ENCODE measurements at places on chromosomes 2 and 18. TPM values are rescaled to one million over a fixed set of nuclear protein-coding genes. Genes with fewer than 3 reads are reported as not detected.

DNA sequence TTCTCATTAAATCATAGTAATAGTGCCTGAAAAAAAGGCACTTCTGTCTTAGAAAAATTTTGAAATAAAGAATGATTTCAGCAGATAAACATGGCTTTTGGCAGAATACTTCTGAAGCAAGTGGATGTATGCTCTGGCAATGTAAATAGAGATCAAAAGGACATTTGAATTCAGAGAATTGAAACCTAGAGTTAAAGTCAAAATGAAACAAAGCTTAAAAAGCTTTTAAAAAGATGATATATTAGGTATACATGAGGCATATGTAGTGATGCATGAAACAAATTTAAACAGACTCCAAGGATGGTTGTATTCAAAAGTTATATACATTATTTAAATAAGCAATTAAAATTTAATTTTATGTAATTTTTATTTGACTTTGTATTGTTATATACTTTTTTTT, 1344.5 kb upstream of the TMEFF2 start:
- no peak for DNase-seq
- H3K27me3 ChIP-seq: no peaks in the 10 kb centered on the region
- no peaks in the 10 kb centered on the region for H3K36me3 ChIP-seq
- H3K4me1 ChIP-seq: no peaks in the 10 kb centered on the region
- H3K4me3 ChIP-seq: no peak overlapping the region

DNA sequence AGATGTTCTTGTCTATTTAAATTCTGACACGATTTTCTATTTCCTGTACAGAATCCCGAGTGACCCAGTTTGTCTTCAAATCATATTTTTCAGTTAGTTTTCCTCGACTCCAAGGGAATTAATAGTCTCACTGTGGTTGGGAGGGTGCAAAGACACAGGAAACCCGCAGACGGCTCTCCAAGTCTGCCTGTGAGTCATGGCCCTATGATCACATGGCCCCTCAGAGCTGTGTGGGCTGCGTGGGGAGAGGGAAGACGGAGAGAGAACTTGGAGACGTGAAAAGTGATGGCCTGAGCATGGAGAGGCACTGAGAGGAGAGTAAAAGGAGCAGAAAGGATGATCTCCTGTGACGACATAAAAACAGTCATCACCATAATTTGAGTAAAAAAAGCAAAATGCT, 989.9 kb downstream of the DCDC2C start:
- DNase-seq: no peak
- H3K27ac ChIP-seq: no peak overlapping the region
- H3K36me3 ChIP-seq: no peaks in the 10 kb centered on the region
- H3K4me1 ChIP-seq: no peaks in the 10 kb centered on the region
- no peaks in the 10 kb centered on the region for H3K27me3 ChIP-seq

DNA sequence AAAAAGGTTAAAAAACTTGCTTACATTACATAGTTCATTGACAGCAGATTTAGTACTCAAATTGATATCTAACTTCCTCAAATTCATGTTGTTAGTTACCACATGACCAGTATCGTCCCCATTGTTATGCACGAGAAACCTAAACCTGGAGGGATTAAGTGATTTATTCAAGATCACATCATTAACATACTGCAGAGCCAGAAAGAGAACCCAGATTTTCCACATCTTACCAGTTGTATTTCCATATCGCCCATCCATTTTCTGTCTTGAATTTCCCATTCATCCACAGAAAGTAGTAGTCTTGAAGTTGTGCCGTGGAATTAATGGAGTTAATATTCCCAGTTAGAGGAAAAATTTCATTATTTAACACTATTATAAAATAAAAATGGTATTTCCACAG, 512.0 kb downstream of the METTL4 start:
- no peak overlapping the region for H3K4me3 ChIP-seq
- H3K36me3 ChIP-seq: no peaks in the 10 kb centered on the region
- H3K27ac ChIP-seq: no peak overlapping the region
- H3K27me3 ChIP-seq: no peaks in the 10 kb centered on the region

GRCh38 chr2:162465430-162465829, 121.5 kb downstream of the GCA start:
- no peaks in the 10 kb centered on the region for H3K36me3 ChIP-seq
- H3K4me1 ChIP-seq: no peaks in the 10 kb centered on the region
- no peak overlapping the region for H3K27ac ChIP-seq
- no peak for DNase-seq

DNA sequence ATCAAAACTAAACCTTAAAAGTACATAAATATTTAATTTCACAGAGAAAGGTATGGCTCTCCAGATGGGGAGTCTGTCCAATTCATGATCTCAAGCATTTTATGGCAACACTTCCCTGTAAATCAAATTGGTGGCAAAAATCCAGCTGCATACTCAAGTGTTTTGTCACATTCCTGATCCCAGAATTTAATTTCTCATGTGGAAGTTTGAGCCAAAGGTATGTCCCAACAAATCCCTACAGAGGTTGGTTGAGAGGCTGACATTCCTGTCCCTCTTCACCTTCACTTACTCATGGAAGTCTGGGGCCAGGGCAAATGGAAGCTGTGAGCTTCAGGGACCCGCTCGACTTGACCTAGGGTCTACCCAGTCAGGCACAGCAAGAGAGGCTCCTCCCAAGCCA, 17.7 kb downstream of the KLF7 start:
- no peak for DNase-seq
- H3K36me3 ChIP-seq: peaks cover 4% of the 10 kb centered on the region
- no peak overlapping the region for H3K4me3 ChIP-seq
- peaks cover 24% of the 10 kb centered on the region for H3K4me1 ChIP-seq

DNA sequence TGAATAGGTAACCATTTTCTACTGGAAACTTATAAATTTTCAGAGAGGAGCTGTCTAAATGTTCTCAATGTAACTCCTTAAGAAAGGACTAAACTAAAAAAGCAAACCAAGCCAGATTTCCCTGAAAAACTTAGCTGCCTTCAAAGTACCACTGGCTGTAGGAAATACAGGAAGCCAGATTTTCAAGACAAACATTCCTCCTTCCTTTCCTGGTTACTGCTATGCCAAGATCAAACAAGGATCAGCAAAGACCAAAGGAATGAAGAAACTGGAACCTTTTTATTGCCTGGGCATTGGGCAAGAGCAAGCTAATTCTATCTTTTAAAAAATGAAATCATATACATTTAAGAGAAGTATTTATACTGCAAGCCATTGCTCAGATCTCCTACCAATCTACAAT, 212.7 kb downstream of the DYM start:
- peaks cover 5% of the 10 kb centered on the region for H3K36me3 ChIP-seq
- H3K4me3 ChIP-seq: no peak overlapping the region
- no peak for DNase-seq
- H3K27me3 ChIP-seq: no peaks in the 10 kb centered on the region

DNA sequence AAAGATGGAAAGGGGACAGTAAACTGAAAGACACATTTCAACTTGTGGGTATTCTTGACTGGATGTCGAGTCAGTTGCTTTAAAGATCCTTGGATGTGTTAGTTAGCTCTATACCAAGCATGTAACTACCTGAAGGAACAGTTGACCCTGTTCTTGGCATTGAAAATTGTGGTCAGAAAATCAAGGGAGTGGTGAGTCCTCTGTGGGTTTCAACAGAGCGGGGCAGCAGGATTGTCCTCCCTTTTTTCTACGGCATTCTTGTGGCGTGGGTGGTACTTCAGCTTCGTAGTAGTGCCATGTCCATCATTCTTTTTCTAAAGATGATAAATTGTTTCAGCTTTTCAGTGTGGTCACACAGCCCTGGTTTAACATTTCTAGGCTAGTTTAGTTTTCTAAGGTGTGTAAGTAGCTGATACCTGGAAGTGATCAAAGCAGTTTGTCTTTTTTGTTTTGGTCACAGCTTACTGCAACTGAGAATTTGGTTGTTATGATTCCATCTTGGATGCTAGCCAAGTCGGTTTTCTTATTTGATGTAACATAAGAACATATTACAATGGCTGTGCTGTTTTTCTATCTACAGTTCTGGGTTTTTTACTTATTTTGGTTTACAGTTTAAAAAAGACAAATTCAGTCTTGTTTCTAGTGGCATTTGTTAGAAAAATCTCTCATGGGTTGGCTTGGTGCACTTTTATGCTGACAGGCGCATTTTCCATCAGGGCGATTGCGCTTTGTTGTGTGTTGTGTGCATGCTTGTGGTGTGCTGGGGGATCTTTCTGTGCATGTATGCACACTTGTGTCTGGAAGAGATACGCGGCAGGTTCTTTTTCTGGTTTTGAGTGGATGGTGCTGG, 84.7 kb downstream of the ZNF407 start:
- H3K27me3 ChIP-seq: no peaks in the 10 kb centered on the region
- no peak for DNase-seq
- H3K36me3 ChIP-seq: peaks cover 30% of the 10 kb centered on the region
- no peak overlapping the region for H3K27ac ChIP-seq
- peaks cover 19% of the 10 kb centered on the region for H3K4me1 ChIP-seq

DNA sequence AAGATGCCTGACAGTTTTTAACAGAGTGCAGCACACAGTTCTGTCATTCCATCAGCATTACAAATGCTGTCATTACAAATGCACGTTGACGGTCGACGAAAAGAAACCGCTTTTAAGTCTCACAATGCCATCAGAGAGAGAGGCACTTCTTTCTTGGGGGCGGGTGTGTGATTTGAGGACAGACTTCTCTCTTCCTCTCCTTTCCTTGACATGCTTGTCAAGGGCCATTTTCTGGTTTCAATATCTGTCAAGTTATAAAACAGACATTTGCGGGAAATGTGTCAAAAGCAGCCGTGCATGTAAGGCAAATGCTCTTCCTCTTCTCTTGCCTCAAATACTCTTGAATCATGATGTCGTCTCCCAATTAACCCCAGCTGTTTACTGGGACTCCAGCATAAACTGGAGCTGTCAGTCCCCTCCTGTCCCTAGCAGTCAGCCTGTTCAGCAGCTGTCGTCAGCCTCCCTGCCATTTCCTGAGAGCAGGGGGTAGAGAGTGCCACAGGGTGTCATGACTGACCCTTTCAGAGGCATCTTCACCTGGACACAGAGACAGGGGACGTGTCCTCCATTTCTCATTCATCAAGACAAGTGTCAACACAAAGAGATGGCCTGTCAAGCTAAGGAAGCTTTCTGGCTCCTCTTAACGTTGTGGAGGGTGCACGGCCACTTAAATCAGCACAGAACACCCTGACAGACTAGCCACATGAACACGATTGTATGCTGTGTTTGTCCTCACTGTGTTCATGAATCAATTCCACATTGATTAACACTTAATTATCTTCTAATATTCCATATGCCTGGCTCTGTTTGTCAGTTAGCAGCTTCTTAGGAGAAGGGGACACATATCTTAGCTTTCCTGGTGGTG, 305.4 kb upstream of the RAB6C start:
- no peak overlapping the region for H3K27ac ChIP-seq
- H3K36me3 ChIP-seq: no peaks in the 10 kb centered on the region
- no peaks in the 10 kb centered on the region for H3K27me3 ChIP-seq
- H3K4me3 ChIP-seq: no peak overlapping the region
- no peaks in the 10 kb centered on the region for H3K4me1 ChIP-seq

DNA sequence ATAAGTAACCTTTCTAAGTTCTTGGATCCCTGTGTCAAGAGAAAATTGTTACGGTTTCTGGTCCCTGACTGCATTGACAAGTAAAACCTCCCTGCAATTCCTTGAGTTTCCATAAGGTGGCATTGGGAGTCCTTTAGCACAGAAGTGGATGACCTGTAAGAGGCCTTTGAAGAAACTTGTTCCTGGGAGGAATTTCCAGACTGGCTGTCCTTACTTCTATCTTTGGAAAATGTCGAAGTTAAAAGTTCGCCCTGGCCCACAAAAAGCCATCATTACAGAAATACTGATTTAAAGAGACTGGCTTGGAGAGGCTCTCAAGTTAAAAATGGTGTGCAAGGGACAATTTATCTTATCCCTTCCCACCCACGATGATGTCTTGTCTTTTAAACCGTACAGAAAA, 218.4 kb downstream of the CDH20 start:
- no peaks in the 10 kb centered on the region for H3K36me3 ChIP-seq
- no peak for DNase-seq
- no peak overlapping the region for H3K27ac ChIP-seq
- no peak overlapping the region for H3K4me3 ChIP-seq
- no peaks in the 10 kb centered on the region for H3K27me3 ChIP-seq
- peaks cover 6% of the 10 kb centered on the region for H3K4me1 ChIP-seq

- DNase-seq: peak; percentile 78
- H3K36me3 ChIP-seq: peaks cover 25% of the 10 kb centered on the region
- H3K4me1 ChIP-seq: peaks cover 19% of the 10 kb centered on the region
Observed at GRCh38 chr18:24426398-24427294, at the start of gene IMPACT. TSS of gene IMPACT (plus strand) at chr18:24426670. CDS start at chr18:24426757, 87 bp downstream.

DNA sequence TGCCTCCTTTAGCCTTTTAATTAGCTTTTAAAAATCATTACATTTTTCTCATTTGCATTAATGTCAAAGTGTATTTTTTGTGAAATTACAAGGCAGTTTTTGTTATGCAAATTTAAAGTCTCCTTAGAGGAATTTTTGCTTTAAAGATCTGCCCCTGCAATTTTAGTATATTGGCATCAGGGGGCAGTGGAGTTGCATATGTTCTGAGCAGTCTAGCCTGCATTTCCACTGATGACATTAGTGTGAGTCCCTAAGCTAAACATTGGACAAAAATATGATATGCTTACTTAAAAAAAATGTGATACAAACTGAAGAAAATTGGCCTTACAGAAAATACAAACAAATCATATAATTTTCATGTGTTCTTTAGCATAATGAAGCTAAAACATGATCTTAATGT, 426.5 kb downstream of the SLC4A3 start:
- no peaks in the 10 kb centered on the region for H3K27me3 ChIP-seq
- H3K4me1 ChIP-seq: no peaks in the 10 kb centered on the region
- no peak overlapping the region for H3K27ac ChIP-seq
- H3K4me3 ChIP-seq: no peak overlapping the region
- DNase-seq: no peak

GRCh38 chr2:236661762-236662110, 92.1 kb downstream of the ACKR3 start:
- no peaks in the 10 kb centered on the region for H3K36me3 ChIP-seq
- no peaks in the 10 kb centered on the region for H3K4me1 ChIP-seq
- H3K27me3 ChIP-seq: peaks cover 24% of the 10 kb centered on the region
- no peak overlapping the region for H3K4me3 ChIP-seq
- H3K27ac ChIP-seq: no peak overlapping the region

- no peak overlapping the region for H3K4me3 ChIP-seq
- DNase-seq: no peak
- peaks cover 4% of the 10 kb centered on the region for H3K36me3 ChIP-seq
- H3K4me1 ChIP-seq: peaks cover 2% of the 10 kb centered on the region
- no peak overlapping the region for H3K27ac ChIP-seq
Observed at GRCh38 chr18:35438480-35439234, 59.1 kb downstream of the INO80C start.

- H3K4me1 ChIP-seq: no peaks in the 10 kb centered on the region
- no peak overlapping the region for H3K27ac ChIP-seq
- no peak for DNase-seq
Observed at GRCh38 chr18:41323044-41323443, 632.0 kb upstream of the PIK3C3 start.

DNA sequence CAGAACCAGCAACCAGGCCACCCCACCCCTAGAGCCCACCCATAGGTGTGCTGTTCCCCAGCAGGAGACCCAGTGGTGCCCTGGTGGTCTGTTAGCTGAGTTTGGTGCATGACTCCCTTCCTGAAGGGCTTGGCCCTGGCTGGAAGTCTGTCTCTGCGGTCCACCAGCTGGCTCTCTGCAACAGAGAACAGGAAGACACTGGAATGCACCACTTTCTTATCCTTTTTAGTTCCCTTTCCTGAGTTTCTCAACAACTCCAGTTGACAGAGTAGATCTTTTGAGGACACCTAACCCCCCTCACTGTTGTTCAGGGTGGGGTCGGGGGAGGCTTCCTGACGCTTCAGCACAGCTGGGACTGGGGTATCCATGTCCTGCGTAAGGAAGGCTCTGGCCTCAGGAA, 11.9 kb upstream of the RPL37A start:
- DNase-seq: no peak
- no peak overlapping the region for H3K4me3 ChIP-seq

The RTTN gene
- 42.3 TPM for total RNA-seq

The TTN gene
- 7.0 TPM for total RNA-seq

The TSHZ1 gene
- 20.4 TPM for total RNA-seq

The CCDC142 gene
- 29.5 TPM for total RNA-seq

The PRSS56 gene
- not detected for total RNA-seq

The LYG2 gene
- not detected for total RNA-seq

The ZFP36L2 gene
- total RNA-seq: 158 TPM
